ENCODE measurements at places on chromosomes 2 and 18.

DNA sequence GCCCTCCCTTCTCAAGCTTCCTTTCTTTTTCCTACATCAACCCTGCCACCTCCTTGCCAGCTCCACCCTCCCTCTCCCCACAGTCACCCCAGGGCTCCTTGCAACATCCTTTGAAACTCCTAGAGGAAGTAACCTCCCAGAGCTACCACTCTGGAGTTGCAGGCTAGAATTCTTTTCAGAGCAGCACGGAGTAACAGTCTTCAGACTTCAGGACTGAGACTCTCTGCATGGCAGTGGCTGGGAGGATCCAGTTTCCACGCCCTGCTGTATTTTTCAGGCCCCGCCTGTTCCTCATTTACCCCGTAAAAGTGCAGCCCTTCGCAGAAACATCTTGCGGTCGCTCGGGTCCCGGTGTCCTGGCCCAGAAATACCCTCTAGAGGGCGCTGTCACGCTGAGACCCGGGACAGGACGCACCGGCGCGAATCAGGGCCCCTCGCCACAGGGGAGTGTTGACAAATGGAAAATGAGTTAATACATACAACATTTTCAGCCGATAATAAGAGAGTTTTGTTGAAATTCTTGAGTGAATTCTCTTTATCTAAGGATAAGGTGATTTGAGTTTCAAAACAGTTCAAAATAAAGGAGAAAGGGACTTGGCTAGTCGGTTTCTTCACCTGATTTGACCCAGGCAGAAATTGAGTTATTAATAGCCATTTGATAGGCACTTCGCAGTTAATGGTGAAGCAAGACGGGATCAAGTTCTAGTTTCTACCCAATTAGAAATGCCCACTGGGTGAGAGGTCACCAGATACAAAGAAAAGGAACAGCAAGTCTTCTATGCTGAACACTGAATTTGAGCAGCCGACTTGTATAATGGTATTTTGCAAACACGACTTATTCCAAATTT lies 18.5 kb upstream of the NTSR2 start:
- DNase-seq: peak; percentile 70

- no peak for DNase-seq
Measured at GRCh38 chr18:55186588-55186987, 227.3 kb upstream of the CCDC68 start.

GRCh38 chr2:75113231-75113869 lies 86.0 kb downstream of the TACR1 start:
- no peak for DNase-seq

- DNase-seq: no peak
Measured at GRCh38 chr18:12858991-12859390, 25.0 kb downstream of the PTPN2 start.

- peak; percentile 38 for DNase-seq
Measured at GRCh38 chr2:6074089-6074643, 382.0 kb downstream of the SOX11 start.

GRCh38 chr2:218567797-218568189 lies 358 bp downstream of the USP37 start:
- DNase-seq: no peak

DNA sequence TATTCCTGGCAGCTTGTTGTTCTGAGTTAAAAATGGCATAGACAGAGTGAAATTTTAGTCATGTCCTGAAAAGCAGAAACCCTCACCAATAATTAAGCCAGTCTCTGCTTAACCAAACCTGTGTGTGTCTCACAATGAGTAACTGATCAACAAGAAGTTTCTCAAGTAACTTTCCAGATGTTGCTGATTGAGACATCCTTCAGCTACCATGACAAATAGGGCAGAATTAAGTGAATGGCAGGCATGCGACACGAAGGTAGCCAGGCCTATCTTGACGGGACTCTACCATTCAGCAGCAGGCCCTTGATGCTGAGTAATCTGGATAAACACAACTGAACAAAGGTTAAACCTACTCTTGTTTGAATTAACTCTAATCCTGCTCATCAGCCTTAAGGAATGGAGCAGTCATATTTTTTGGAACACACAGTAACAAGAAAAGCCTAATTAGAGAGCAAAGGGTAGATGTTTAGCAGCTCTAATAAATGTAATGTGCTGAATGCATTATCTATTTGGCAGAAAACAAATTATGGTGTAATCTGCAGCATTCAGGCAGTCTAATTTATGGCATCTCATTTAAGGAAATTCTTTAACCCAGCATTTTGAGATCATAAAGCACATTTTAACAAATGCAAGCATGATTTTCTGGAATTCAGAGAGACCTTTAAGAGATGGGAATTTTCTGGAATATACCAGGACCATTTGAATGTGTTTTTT lies 159.5 kb upstream of the EPHA4 start:
- no peak for DNase-seq

DNA sequence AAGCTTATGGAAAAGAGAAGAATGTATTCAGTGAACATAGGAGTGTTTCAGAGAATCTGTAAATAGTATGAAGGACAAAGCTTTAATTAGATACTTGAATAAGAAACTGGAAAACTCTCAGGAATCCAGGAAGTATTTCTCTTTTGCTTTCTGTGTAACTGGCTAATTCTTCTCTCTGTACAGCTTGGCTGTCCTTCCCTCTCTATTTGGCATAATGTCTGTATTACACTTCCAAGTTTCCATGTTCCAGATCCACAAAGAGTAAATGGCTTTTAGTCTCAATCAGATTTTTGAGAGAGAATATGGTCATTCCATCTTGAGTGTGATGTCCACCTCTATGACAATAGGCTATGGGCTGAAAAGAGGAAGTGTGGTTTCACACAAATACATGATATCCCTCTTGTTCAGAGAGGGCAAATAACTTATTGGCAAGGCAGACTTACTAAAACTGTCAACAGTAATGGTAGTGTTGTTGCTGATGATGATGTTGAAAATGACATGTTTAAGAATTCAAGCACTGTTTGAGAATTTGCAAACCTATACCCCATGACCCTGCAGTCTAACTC lies 129.2 kb upstream of the ERBB4 start:
- DNase-seq: no peak

DNA sequence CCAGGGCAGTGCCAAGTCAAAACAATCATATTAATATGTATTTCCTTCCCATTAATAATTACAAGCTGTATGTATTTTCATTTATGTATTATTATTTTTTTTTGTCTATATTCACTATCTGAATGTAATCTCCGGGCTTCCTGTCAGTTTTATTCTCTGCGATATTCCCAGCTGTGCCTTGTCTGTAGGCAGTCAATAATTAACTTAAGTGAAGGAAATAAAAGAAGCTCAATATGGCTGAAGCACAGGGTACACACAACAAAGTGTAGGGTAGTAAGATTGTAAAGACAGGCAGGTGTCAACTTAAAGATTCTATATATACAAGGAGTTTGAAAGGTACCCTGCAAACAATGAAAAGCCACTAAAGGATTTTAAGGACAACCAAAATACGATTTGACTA lies 122.9 kb downstream of the ROCK1 start:
- no peak for DNase-seq

DNA sequence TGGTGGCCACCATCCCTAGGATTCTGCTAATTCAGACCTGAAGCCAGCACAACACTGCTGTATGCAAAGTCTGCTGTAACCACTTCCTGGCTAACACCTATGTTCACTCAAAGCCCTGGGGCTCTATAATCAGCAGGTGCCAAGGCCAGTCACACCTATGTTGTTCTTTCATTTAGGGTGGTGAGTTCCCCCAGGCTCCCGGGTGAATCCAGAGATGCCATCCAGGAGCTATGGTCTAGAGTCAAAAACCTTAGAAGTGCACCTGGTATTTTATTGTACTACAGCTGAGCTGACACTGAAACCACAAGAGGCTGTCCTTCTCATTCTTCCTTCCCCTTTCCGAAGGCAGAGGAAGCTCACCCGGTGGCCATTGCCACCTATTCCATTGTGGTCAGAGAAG lies 46.2 kb upstream of the CCDC141 start:
- DNase-seq: no peak

- DNase-seq: no peak
Measured at GRCh38 chr2:237638176-237638575, 10.8 kb downstream of the LRRFIP1 start.

DNA sequence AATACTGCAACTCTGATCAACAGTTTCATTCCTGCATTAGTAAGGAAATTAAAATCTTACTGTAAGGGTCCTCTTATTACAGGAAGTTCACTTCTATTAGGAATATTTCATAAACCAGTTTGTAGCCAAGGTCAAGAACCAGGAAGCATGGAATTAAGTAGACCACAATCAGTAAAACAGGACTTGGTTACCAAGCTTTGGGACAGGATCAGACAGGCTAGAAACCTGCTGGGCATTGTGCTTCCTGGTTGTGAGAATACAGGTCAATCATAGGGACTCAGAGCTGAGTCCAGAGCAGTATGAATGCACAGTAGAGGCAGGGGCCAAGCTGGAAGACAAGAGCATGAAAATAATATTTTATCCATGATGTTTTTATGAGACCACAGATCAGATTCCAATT lies 248.0 kb downstream of the IKZF2 start:
- no peak for DNase-seq

DNA sequence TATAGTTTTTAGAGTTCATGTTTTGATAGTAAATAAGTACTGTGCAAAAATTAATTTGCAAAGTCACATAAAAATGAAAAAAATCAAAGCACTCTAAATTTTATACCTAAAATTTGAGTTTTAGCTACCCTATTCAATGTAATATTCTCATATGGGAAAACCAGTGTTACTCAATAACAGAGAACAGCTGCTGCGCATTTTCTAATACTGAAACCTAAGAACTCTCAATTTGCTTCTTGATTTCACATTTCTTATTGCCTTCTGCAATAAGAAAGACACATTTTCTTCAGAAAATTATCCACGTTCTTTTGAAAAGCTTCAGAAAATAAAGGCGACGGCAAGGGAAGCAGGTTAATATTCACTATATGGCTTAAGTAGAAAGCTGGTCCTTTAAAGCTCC lies 199.1 kb upstream of the CCDC150 start:
- no peak for DNase-seq

Measured in right kidney (tissue), 9 donors.